ENCODE measurements at places on chromosomes 16 and 17. TPM values are rescaled to one million over a fixed set of nuclear protein-coding genes. Genes with fewer than 3 reads are reported as not detected.
A peak's percentile ranks its signal among the peaks of the same experiment; 100 is the strongest.

DNA sequence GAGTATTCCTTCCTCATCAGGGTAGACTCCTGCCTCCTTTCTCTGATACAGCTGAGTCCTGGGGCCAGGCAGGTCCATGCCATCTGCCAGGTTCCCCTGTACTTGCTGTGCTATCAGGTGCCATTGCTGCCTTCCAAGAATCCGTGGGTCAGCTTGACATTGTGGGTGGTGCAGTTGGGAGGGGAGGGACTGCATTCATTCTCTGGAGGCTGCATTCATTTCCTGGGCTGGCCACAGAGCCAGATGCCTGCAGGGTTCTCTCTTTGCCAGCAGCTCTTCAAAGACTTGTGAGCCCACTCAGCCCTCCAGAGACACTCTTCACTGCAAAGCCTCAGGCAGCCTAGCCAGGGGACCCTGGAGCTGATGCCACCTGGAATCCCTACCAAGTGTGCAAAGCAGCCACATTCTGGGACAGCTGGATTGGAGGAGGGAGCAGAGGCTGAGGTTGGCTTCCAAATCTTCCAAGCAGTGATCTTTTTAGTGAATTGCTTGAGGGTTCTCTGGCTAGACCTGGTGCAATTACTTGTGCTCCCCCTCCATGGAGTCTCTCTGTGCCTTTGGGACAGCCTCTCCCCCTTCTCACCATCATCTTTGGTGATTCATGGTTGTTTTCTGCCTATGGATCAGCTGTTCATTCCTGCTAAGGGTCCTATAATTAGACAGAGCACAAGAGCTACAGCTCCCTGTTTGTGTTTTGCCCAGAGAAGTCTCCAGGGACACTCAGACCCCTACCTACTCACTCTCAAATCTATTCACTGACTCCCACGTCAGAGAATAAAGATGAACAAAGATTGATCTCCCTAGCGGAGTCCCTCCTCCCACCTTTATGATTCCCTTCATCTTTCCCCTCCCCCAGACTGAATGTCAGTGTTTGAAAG, 20.9 kb downstream of the ANKFN1 start:
- no peak for DNase-seq

Gene EVPLL
- total RNA-seq = not detected

- DNase-seq = peak; percentile 99
These were observed 27.2 kb downstream of the ARHGAP27 start for GRCh38 chr17:45405250-45406086.

DNA sequence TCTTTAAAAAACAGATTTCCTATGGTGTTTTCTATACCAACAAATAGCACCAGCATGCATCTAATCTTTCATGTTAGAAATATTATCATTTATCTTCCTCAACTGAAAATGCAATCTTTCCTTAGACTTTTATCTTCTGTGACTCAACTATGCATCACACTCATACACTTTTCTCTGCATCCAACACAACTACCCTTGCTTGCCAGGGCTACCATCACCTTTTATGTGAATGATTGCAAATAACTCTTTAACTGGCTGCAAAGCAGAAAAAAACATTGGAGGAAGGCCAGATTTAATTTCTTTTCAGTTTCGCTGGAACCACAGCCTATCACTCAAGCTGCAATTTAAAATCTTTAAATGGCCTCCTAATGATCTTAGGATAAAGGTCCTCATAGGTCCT, 212.9 kb downstream of the CDH8 start:
- no peak for DNase-seq

DNA sequence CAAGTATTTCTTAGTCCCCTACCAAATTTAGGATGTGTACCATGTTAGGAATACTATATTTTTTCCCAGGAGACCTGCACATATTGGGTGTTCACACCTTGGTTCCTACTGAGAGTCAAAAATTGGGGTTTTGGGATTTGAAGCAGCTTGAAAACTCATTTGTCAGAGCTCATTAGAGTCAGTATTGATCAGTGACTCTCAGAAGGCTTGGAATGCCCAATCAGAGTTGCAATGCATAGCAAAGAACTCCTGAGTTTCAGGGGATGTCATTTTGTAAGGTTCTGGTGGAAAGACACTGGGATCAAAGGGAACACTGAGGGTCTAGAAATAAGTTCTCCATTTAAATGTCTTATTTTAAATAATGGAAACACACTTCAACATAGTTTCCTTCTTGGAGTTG, 5.1 kb downstream of the HLF start:
- DNase-seq = no peak

GRCh38 chr17:1083451-1084187, 86.7 kb downstream of the TIMM22 start:
- no peak for DNase-seq

Gene TRIM25
- 37.3 TPM for total RNA-seq

DNA sequence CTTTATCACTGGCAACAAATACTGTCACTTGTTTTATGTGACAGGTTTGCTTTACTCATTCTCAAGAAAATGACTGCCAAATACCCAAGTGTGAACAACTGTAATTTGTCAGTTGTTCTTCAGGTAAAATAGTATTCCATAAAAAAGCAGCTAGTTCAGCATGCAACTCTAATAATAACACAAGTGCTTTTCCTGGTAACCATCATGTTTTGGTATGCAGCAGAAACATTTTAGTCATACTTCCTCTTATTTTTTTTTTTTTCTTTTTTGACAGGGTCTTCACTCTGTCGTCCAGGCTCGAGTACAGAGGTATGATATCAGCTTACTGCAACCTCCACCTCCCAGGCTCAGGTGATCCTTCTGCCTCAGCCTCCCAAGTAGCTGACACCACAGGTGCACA, 4.6 kb downstream of the TERF2 start:
- DNase-seq = no peak

DNA sequence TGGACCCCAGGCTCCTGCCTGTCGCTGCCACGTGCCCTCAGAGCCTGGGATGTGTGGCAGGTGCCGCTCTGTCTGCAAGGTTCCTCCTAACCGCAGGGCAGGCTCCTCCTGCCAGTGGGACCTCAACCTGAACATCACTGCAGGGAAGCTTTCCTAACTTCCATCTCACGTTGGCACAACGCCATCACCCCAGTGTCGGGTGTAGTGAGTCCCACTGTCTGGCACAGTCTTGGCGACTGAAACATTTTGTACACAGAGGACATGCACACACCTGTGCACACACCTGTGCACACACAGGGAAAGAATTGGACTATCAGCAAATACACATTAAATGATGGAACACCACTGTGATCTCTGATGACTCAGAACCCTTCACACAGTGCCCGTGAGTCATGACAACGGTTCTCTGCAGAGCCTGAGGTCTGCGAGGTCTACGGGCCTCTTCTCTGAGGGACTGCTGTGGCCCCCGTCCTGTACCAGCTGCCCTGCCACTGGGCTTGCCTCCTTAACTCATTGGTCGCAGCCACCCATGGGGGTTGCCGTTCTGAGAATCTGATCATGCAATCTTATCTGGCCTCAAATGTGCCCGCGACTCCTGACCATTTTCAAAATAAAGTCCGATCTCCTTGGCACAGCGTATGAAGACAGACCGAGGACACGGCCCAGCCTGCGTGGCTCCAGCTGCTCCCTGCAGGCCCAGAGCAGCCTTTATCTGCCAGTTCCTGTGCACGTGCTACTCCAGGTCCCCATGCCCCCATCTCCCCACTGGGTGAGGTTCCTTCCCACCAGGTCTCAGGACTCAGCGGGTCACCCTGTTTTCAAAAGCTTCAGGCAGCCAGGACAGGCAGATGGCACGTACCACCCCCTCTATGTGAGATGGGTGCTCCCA, 7.6 kb downstream of the CCDC57 start:
- DNase-seq = no peak

Gene NQO1
- total RNA-seq = 45.7 TPM
